ENCODE measurements at places on chromosomes 4 and X.

GRCh38 chrX:40086569-40087335, 11.0 kb downstream of the BCOR start:
- no peak for DNase-seq

GRCh38 chr4:71932941-71933340, 98.9 kb upstream of the NPFFR2 start:
- no peak for DNase-seq

- no peak for DNase-seq
These were observed 1526.2 kb upstream of the IGFBP7 start for GRCh38 chr4:58636381-58636780.

DNA sequence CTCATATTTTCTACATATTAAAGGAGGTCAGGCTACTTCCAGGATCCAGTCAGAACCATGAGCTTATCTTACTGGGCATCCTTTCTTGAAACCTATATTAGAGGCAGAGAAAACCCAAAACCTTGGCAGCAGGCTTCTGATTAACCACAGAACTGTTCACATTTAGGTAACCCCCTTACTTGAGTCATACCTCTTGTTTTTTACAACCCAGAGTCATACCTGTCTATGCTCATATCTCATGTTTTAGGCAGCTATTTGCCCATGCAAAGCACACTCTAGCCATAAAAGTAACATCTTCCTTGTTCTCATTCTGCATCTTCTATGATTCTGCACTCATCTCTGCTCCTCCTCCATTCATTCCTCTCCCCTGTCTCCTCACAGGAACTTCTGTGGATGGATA, 138.0 kb upstream of the SMIM31 start:
- DNase-seq: no peak

DNA sequence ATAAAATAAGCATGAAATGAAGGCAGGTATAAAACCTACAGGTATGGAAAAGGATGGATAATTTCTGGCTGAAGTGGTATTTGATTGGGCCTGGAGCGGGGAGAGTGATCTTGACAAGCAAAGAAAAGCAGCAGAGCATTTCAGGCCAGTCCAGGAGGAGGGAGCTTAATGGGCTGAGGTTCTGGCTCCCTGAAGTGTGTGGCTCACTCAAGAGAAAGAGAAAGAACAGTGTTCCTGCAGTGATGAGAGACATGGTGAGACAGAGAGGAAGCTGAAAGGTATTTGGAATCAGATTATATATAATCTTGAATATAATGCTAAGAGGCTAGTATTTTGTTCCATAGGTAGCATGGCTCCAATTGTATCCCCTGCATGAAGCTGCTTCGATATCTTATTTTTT, 153.5 kb downstream of the MGST2 start:
- DNase-seq: no peak

GRCh38 chrX:7852166-7852565, 9.2 kb downstream of the VCX start:
- no peak for DNase-seq

GRCh38 chrX:13014111-13015096, 30.0 kb downstream of the FAM9C start:
- DNase-seq: no peak

- no peak for DNase-seq
These were observed 5.1 kb upstream of the APBB2 start for GRCh38 chr4:41219421-41219950.

GRCh38 chr4:36385951-36386571, 104.6 kb downstream of the DTHD1 start:
- no peak for DNase-seq

DNA sequence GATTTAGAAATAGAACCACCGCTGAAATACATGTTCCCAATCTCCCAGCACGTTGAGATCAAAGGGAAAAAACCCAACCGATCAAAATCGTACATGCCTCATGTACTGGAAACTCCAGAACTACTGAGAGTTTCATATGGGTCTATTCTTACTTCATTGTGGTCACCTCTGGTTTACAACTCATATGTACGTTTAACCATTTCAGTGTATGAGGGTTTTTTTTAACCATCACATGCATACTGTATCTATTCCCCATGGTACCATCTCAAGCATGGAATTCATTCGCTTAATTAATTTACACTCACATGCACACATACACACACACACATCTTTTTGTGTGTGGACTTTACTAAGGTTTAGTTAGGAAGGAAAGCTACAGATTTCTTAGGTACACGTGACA, 46.0 kb upstream of the CLNK start:
- DNase-seq: no peak
